ENCODE measurements at places on chromosomes 6 and 20. TPM values are rescaled to one million over a fixed set of nuclear protein-coding genes. Genes with fewer than 3 reads are reported as not detected.

GRCh38 chr20:49259284-49259683, 18.6 kb downstream of the ZNFX1 start:
- H3K36me3 ChIP-seq, result peaks cover 43% of the 10 kb centered on the region
- no peak overlapping the region for H3K27ac ChIP-seq
- no peaks in the 10 kb centered on the region for H3K27me3 ChIP-seq
- DNase-seq, result no peak
- no peaks in the 10 kb centered on the region for H3K4me1 ChIP-seq
- H3K4me3 ChIP-seq, result no peak overlapping the region

AIF1 gene
- total RNA-seq, result 107 TPM

- no peak overlapping the region for H3K4me3 ChIP-seq
- no peaks in the 10 kb centered on the region for H3K36me3 ChIP-seq
- no peaks in the 10 kb centered on the region for H3K4me1 ChIP-seq
- no peak for DNase-seq
These were observed 26.5 kb downstream of the PDE10A start for GRCh38 chr6:165636402-165637048.

EFCAB8 gene
- total RNA-seq, result 0.18 TPM

GRCh38 chr20:32018269-32019155, 8.3 kb downstream of the CCM2L start:
- peaks cover 12% of the 10 kb centered on the region for H3K27me3 ChIP-seq
- no peak for DNase-seq
- no peaks in the 10 kb centered on the region for H3K4me1 ChIP-seq
- no peak overlapping the region for H3K27ac ChIP-seq
- no peaks in the 10 kb centered on the region for H3K36me3 ChIP-seq
- H3K4me3 ChIP-seq, result peak overlapping the region; percentile 53

GRCh38 chr20:46009816-46010215, 1.1 kb downstream of the MMP9 start:
- H3K4me1 ChIP-seq, result peaks cover 38% of the 10 kb centered on the region
- no peaks in the 10 kb centered on the region for H3K36me3 ChIP-seq
- H3K4me3 ChIP-seq, result no peak overlapping the region
- no peak overlapping the region for H3K27ac ChIP-seq

All from GM12878 (cell line).